ENCODE measurements at places on chromosomes 6 and 20.

GRCh38 chr6:22362361-22362760 is 65.5 kb upstream of the PRL start:
- no peak for DNase-seq

DNA sequence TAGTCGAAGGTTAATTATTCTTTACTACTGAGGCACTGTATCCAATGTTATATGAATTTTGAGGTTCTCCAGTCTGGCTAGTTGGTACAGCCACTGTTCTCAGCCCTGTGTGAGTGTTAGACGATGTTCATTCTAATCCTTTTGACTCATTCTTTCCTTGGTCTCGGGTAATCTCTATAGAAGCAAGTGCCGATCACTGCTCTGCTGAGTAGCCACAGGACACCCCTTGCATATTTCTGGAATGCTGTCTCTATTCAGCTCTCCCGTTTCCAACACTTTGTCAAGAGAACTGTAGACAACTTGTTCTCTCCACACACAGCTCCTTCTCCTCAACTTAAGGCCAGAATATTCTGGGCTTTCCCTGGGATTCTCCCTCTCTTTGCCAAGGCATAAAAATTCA is 42.4 kb upstream of the PLCB1 start:
- DNase-seq = no peak

DNA sequence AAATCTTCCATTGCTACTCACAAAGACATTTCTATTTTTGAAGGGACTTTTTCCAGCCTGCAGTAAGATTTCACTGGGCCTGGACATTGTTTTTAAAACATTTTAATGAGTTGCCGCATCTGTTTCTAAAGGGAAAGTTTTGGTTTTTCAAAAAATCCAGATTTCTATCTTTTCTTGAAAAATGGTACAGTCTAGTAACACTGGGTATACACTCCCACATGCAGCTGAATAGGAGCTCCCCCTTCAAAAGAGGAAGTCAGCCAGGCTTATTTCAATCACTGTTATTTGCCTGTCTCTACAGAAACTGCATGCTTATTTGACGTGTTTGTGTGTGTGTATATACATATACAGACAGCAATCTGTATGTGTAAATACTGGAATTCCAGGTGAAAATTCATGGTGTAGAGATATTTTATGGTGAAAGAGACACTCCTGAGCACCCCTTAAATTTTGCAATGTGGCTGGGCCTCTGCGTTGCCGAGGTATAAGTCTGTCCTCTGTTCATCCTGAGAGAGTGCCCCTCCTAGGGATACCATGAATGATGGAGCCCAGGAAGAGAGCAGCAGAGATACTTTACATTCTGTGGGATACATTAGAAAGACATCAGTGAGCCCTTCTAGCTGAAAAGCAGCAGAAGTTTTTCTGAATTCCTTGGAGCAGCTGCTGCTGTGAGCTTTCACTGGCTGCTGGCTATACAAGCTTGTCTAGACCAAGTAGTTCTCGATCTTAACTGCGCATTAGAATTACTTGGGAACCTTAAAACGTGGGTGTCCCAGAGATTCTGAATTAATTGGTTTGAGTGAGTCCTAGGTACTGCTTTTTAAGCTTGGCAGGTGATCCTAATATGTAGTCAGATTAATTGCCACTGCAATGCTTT is 12.0 kb upstream of the ABRACL start:
- DNase-seq = peak; percentile 16

DNA sequence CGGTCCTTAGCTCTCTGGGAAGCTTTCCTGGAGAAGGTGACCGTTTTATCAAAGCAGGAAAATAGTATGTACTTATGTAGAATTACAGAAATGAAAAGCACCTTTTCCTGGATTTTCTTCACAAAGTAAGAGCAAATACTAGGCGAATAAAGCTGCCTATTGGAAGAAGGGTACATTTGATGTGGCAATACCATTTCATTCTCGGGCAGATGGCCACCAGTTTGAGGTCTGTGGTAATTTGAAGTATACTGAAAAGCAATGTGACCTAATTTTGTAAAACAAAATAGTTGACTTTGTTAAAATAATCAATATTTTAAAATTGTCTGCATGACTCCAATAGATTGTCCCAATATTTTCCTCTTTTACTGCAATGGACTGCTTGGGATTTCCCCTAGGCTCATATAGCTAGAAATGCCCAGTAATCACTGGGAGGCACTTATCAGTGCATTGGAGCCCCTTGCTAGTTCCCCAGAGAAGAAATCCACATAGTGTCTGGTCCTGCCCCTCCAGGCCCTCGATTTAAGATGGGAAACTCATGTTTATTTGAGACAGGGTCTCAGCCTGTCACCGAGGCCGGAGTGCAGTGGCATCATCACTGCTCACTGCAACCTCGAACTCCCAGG is 7.4 kb upstream of the UTRN start:
- no peak for DNase-seq

DNA sequence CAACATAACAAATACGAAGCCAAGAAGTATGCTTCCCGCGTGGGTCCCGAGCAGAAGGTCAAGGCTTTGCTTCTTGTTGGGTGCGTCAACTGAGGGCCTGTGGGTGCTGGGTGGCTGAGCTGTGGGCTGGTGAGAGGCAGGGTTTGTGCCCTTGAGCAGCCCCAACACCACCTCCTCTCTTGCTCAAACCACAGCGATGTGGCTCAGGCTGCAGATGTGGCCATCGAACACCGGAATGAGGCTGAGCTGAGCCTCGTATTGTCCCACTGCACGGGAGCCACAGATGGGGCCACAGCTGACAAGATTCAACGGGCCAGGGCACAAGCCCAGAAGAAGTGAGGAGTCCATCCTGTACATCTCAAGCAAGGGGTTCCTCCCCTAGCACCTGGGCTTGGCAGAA is 7.0 kb upstream of the PTPRA start:
- DNase-seq = no peak

DNA sequence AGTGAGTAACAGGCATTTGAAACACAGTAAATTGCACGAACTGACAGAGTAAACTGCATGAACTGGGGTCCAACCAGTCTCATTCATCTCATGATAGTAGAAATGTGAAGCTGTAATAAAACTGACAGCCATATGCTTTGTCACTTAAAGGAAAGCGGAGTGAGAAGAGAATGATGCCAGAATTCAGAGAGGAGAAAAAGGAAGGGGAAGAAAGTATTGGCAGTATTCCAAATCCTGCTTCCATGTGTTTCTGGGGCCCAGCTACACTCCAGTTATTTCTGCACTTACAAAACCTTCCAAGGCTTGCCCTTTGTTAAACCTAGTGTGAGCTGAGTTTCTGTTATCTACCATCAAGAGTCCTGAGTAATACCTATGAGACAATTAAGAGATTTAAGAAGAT is 17.2 kb downstream of the SNX14 start:
- DNase-seq = no peak

DNA sequence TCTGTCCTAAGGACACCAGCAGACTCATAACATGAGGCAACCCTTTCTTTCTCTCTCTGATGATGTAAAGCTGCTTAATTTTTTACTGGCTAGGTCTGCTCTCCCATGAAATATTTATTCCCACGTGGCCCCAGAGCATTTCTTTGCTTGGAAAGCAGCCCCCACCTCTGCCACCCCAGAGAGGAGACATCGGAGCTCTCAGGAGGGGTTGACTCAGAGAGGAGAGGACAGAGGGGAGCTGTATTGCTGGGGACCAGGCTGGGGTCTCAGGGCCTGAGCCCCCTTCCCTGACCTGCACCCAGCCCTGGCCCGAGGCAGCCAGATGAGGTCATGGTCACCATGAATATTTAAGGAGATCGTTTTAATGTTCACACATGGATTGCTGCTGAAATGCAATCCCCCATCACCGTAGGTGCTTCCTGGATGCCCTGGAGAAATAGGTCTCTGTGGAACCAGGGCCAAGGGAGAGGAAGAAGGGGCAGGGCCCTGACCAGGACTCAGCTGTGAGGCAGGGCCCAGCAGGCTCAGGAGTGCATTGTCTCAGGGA is 117.5 kb downstream of the DLL1 start:
- DNase-seq = no peak

DNA sequence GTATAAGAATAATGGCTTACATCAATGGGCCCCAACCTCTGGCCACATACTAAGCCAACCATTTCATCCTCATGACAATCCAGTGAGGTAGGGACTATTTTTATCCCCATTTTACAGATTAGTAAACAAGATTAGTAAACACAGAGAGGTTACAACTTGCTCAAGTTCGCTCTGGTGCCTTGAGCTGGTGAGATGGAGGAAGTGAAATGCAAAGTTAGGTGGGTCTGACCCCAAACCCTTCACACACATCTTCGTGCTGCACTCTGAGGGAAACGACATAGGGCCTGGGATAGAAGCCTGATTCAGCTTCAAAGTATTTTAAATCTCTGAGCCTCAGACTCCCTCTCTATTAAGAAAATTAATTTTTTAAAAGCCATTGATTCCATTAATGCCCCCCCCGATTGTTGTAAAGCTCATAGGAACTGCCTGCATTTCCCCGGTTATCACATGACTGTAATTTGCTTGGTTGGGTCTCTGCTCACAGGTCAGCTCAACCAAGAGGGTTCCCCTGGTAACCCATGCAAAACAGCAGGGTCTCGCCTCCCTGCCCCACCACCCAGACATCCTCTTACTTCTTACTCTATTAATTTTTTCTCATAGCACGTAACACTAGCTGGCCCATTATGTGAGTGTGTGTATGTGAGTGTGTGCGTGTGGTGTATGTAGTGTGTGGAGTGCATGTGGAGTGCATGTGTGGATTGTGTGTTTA is 221.2 kb downstream of the MAFB start:
- no peak for DNase-seq

DNA sequence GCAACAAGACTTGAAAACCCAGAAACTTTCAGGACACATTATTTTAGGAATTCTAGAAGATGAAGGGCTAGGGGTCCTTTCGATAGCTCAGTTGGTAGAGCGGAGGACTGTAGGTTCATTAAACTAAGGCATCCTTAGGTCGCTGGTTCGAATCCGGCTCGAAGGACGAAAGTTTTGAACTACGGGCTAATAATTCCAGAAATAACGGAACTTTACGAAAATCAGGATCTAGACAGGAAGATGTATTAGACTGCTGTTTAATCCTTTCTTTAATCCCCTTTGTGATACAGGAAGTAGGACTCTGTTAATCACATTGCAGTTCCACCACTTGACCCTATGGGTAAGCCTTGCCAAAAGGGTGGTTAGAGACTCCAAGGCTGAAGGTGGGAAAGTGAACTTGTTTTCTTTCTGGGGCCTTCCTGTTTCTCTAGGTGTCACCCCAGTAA is 21.2 kb upstream of the ABT1 start:
- DNase-seq = no peak

DNA sequence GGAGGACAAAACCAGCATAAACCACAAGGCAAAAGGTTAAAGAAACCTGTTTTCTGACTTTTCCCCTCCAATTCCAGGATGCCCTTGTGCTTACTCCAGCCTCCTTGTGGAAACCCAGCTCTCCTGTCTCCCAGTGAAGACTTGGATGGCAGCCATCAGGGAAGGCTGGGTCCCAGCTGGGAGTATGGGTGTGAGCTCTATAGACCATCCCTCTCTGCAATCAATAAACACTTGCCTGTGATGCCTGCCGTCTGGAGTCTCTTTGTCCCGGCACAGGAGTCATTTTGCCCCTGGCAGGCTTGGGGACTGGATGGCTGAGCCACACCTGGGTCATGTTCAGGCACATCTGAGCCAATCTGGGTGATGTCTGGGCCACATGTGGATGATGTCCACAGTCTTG is 26.6 kb downstream of the BPIFB1 start:
- no peak for DNase-seq

- DNase-seq = peak; percentile 56
Measured at GRCh38 chr20:57315083-57315975, 14.3 kb upstream of the SPO11 start.

DNA sequence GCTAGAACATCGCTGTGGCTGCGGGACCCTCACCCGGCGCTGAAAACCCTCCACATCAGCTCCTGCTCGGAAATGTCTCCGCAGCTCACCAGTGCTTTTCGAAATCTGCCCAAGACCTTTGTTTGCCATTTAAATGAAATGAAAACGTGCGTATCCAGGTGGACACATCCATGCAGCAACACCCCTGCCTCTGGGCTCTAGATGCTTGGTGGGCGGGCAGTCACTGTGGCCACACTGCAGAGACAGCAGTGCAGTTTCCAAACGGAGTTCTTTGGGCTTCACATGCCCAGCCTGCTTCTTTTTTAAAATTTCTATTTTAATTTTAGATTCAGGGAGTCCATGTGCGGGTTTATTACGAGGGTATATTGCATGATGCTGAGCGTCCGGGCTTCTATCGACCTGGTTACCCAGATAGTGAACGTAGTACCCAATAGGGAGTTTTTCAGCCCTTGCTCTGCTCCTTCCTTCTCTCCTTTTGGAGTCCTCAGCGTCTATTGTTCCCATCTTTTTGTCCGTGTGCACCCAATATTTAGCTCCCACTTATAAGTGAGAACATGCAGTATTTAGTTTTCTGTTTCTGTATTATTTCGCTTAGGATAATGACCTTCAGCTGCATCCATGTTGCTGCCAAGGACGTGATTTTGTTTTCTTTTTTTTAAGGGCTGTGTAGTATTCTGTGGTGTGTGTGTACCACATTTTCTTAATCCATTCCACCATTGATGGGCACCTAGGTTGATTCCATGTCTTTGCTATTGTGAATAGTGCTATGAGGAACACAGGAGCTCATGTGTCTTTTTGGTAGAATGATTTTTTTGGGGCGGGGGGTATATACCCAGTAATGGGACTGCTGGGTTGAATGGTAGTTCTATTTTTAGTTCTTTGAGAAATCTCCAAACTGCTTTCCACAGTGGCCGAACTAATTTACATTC is 4.8 kb upstream of the TUBB2B start:
- DNase-seq = no peak

Measured in thymus (tissue), 14 donors.